ENCODE measurements at places on chromosomes 5 and 9. TPM values are rescaled to one million over a fixed set of nuclear protein-coding genes. Genes with fewer than 3 reads are reported as not detected.

- DNase-seq, result no peak
These were observed 120.5 kb downstream of the NFIB start for GRCh38 chr9:14193328-14193990.

GRCh38 chr5:180523629-180524466 lies 29.7 kb downstream of the CNOT6 start:
- DNase-seq, result no peak

GRCh38 chr5:148378670-148379069 lies 5.1 kb upstream of the FBXO38 start:
- no peak for DNase-seq

GRCh38 chr9:116979456-116979855 lies 292.4 kb downstream of the TRIM32 start:
- peak; percentile 20 for DNase-seq

Gene PCDHAC1
- 26.3 TPM for total RNA-seq

GRCh38 chr9:113526841-113527240 lies 63.3 kb downstream of the RGS3 start:
- DNase-seq, result no peak

Gene SLC6A7
- not detected for total RNA-seq

Gene ROR2
- 0.10 TPM for total RNA-seq

GRCh38 chr9:126509718-126510117 lies 104.0 kb upstream of the LMX1B start:
- no peak for DNase-seq

- no peak for DNase-seq
These were observed 401.4 kb downstream of the PSAT1 start for GRCh38 chr9:78698371-78698770.

Gene TRPM6
- not detected for total RNA-seq

GRCh38 chr5:35129921-35130485 lies 82.3 kb upstream of the AGXT2 start:
- peak; percentile 67 for DNase-seq

Gene C5orf52
- not detected for total RNA-seq

Gene TERT
- not detected for total RNA-seq

- no peak for DNase-seq
These were observed 47.0 kb upstream of the RPS23 start for GRCh38 chr5:82325155-82325554.

- DNase-seq, result no peak
These were observed 127.2 kb upstream of the SLC30A5 start for GRCh38 chr5:68966596-68966995.

GRCh38 chr9:131747352-131747751 lies 7.5 kb upstream of the RAPGEF1 start:
- DNase-seq, result peak; percentile 58

GRCh38 chr5:179749857-179750508 lies 17.4 kb downstream of the MAML1 start:
- no peak for DNase-seq

Gene INSL4
- total RNA-seq, result not detected

Gene JAKMIP2
- not detected for total RNA-seq

DNA sequence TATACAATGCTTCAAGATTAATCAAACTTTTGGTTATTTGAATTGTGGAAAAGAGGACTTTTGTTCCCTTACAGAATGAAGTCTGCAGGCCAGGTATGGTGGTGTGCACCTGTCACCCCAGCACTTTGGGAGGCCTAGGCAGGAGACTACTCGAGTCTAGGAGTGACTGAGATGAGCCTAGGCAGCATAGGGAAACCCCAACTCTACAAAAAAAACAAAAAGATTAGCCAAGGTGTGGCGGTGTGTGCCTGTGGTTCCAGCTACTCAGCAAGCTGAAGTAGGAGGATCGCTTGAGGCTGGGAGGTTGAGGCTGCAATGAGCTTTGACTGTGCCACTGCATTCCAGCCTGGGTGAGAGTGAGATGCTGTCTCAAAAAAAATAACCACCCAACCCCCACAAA lies 9.3 kb downstream of the CCNH start:
- DNase-seq, result no peak

Gene PTGES
- total RNA-seq, result 96.6 TPM

DNA sequence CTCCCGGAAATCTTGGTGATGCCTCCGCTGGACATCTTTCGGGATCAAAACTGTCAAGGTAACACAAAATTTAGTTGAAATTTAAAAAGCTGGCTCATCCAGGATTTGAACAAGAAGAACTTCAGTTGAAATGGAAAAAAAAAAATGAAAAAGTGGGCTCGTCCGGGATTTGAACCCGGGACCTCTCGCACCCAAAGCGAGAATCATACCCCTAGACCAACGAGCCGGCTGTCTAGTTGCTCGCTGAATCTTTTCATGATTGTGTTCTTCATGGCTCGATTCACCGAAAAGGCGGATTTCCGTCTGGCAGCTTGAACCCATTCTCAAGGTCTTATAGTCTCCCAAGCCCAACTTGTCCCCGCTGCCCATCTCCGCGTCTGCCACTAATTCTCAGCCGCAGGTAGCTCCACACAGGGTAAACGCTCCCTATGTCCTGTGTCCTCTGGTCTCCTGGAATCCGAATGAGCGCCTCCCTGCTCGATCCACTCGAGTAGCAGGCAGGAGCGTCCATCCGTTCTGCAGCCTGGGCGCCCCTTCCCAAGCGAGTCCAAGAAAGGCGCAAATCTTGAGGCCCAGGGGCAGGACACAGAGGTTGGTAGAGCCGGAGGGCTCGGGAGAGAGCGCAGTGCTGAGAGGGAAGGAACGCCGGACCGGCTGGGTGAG lies 16.2 kb downstream of the TRIM7 start:
- peak; percentile 91 for DNase-seq

Gene PCDHGA4
- 0.26 TPM for total RNA-seq

Gene PIGO
- total RNA-seq, result 39.2 TPM

Gene RNF183
- total RNA-seq, result not detected

Gene OTULINL
- total RNA-seq, result not detected

Gene TRIM7
- 26.3 TPM for total RNA-seq

DNA sequence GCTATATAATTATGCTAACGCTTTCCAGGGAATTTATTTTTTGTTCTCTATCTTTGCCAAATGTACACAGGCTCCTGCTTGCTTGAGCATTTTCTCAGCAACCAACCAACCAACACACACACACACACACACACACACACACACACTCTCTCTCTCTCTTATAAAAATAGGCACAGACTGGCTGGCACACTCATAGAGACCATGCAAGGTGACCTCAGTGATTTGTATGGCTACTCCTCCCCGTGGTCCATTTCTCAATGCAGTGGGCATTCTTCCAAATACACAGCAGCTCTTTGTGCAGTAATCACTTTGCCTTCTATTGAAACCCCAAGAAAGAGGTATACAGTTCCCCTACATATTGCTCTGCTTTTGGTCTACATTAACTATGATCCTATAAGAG lies 416.0 kb downstream of the MAN2A1 start:
- DNase-seq, result peak; percentile 85

DNA sequence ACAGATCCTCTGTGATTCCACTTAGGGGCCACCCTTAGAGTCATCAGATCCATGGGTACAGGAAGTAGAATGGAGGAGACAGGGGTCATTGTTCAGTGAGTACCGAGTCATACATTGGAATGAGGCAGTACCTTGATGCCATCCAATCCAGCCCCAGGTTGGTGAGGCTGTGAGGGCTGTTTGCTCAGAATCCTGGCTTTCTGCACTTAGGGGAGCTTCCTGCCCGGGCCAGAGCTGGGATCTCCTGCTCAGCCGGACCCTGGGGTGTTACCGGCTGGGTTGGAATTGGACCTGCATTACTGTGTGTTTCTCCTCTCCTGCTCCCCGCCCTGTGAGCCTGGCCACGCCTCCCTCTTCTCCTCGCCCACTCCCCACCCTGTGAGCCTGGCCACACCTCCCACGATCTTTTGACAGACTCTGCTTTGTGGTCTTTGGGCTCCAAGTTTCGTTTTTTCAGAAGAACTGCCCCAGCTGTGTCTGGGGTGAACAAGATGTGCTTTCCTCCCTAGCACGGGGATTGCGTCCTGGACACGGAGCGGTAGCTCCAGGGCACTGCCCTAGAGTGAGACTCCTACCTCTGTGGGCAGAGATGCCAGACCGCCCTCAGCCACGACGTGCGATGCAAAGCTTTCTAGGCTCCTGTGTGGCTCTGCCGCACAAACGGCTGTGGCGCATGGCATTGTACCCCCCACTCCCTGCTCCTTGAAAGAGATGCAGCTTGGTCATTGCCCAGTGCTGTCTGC lies 15.4 kb downstream of the TRAF2 start:
- DNase-seq, result peak; percentile 47

- no peak for DNase-seq
These were observed 17.7 kb upstream of the UGCG start for GRCh38 chr9:111878946-111879345.

DNA sequence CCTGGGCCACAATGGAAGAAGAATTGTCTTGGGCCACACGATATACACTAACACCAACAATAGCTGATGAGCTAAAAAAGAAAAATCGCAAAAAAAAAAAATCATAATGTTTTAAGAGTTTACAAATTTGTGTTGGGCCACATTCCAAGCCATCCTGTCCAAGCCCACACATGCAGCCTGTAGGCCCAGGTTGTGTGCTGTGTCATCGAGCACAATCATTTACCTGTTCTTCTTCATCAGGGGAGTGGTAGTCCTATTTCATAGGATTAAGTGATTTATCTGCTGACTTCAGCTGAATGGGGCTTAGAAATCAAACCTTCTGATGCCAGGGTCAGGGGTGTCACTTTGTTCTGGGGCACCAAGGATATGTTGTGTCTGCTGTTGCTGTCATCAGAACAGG lies 44.6 kb upstream of the ELL2 start:
- DNase-seq, result no peak

- DNase-seq, result no peak
These were observed 75.0 kb downstream of the TNC start for GRCh38 chr9:115042781-115043509.

Measured in MCF 10A (cell line).